ENCODE measurements at places on chromosomes 13 and 19.

GRCh38 chr13:100364591-100364990 lies 224.0 kb downstream of the GGACT start:
- no peak for DNase-seq

- DNase-seq, result no peak
Measured at GRCh38 chr19:2288818-2289713, 7.1 kb upstream of the PEAK3 start.

GRCh38 chr19:3986260-3987041 lies 1.2 kb upstream of the EEF2 start:
- peak; percentile 91 for DNase-seq

- DNase-seq, result no peak
Measured at GRCh38 chr19:38496603-38497487, 63.4 kb downstream of the RYR1 start.
